ENCODE measurements at places on chromosomes 2 and 18.

DNA sequence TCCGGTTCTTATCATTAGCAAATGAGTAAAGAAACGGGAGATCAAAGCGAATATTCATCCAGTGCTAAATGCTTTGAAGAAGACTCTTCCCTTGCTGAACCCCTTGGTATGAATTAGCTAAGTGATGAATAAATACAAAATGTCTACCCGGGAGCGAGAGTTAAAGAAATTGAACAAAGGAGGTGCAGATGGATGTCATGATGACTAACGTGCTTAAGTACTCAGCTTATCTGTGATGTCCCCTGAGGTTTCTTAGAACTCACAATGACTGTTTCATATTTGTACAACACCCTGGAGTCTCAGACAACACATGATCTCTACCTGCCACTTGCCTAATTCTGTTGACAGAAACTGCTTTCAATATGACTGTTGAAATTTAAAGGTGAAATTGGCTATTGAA lies 148.5 kb downstream of the TMEM200C start:
- DNase-seq: peak; percentile 84

GRCh38 chr2:2889646-2890045 lies 488.0 kb downstream of the EIPR1 start:
- DNase-seq: no peak

DNA sequence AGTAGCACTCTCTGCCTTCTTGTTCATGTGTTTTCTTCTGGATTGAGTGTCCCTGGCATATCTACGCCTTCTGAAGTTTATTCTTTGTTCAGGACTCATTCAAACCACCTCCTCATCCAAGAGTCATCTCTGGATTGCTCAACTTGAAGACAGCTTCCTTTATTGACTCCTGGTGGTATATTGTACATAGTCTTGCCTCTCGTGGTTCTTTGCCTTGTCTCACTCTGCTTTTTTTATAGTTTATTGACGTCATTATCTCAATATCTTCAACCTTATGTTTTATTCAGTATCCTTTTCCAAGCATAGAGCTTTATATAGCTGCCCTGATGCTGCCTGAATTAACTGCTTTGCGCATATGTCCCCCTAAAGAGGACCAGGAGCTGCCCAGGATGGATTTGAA lies 161.7 kb downstream of the INSIG2 start:
- no peak for DNase-seq

DNA sequence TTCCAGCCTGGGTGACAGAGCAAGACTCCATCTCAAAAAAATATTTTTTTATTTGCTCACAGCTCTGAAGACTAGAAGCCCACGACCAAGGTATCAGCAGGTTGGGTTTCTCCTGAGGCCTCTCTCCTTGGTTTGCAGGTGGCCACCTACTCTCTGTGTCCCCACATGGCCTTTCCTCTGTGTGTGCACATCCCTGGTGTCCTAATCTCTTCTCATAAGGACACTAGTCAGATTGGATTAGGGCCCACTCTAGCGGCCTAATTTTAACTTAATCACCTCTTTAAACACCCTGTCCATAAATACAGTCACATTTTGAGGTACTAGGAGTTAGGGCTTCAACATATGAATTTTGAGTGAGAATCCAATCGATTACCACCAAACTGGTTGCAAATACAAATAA lies 2.0 kb upstream of the RAB3GAP1 start:
- no peak for DNase-seq

DNA sequence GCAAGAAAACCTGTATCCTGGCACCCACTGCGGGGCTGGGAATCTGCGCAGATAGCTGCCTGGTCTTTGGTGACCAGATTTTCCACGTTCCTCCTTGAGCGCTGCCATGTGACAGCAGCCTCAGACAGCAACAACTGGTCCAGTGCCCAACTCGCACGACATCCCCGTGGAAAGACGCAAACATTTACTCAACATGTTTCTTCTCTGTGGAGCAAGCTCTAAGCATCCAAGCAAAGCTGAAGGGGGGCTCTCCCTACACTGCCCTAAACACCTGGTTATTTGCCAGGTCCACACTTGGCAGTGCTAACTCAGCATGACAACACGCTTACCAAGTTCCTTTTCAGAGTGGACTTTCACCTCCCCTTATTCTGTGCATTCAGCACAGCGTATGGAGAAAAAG lies 11.3 kb downstream of the ZNF516 start:
- DNase-seq: no peak

DNA sequence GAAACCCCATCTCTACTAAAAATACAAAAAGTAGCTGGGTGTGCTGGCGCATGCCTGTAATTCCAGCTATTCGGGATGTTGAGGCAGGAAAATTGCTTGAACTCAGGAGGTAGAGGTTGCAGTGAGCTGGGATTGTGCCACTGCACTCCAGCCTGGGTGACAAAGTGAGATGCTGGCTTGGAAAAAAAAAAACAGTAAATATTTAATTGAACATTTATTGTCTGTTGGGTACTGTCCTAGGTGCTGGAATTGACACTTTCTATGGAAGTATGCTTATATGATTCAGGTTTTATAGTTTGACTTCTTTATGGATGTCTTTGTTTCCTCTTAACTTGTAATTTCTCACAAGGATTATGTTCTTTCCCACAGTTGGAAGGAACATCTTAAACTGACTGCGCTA lies 633.1 kb upstream of the SETBP1 start:
- no peak for DNase-seq

GRCh38 chr2:16507655-16508489 lies 157.8 kb downstream of the CYRIA start:
- peak; percentile 65 for DNase-seq

All from NCI-H1930 (cell line).